Mesangial cell (primary cell): ENCODE measurements at places on chromosomes 5 and 9. TPM values are rescaled to one million over a fixed set of nuclear protein-coding genes. Genes with fewer than 3 reads are reported as not detected.

The SOHLH1 gene
- not detected in 2 replicates for total RNA-seq

The HCN1 gene
- not detected in 2 replicates for total RNA-seq

The IFNE gene
- 0.25 TPM in 1 of 2 replicates, not detected in the other for total RNA-seq

The COL23A1 gene
- total RNA-seq: not detected in 2 replicates

The ABO gene
- 1.1 TPM in 1 of 2 replicates, not detected in the other for total RNA-seq

The RAB14 gene
- 16.6 and 20.2 TPM in 2 replicates for total RNA-seq

The PCDHA8 gene
- 0.13 TPM in 1 of 2 replicates, not detected in the other for total RNA-seq

The PFN3 gene
- not detected in 2 replicates for total RNA-seq

The CDH12 gene
- total RNA-seq: 0.25 TPM in 1 of 2 replicates, not detected in the other

The WHRN gene
- total RNA-seq: 2.8 and 8.7 TPM in 2 replicates

The OLFML2A gene
- total RNA-seq: 13.7 and 104 TPM in 2 replicates

The TRAF1 gene
- total RNA-seq: 2.4 and 2.6 TPM in 2 replicates

The PCDHGA12 gene
- 3.4 and 13.8 TPM in 2 replicates for total RNA-seq

The VCAN gene
- total RNA-seq: 284 and 1,012 TPM in 2 replicates

The MARCOL gene
- total RNA-seq: not detected in 2 replicates

The GPX3 gene
- 9.9 and 91.5 TPM in 2 replicates for total RNA-seq

The LCN9 gene
- total RNA-seq: not detected in 2 replicates

The PGM5 gene
- not detected in 2 replicates for total RNA-seq

The CYSRT1 gene
- total RNA-seq: 0.49 and 2.9 TPM in 2 replicates
